NCI-H2171 treated with DMSO at 0.1 percent for 48 hours (cell line): ENCODE measurements at places on chromosomes 2 and 18.

- no peak for DNase-seq
Measured at GRCh38 chr2:118186858-118187254, 98.6 kb downstream of the INSIG2 start.

- DNase-seq: no peak
Measured at GRCh38 chr2:222722327-222722946, 51.0 kb downstream of the MOGAT1 start.

DNA sequence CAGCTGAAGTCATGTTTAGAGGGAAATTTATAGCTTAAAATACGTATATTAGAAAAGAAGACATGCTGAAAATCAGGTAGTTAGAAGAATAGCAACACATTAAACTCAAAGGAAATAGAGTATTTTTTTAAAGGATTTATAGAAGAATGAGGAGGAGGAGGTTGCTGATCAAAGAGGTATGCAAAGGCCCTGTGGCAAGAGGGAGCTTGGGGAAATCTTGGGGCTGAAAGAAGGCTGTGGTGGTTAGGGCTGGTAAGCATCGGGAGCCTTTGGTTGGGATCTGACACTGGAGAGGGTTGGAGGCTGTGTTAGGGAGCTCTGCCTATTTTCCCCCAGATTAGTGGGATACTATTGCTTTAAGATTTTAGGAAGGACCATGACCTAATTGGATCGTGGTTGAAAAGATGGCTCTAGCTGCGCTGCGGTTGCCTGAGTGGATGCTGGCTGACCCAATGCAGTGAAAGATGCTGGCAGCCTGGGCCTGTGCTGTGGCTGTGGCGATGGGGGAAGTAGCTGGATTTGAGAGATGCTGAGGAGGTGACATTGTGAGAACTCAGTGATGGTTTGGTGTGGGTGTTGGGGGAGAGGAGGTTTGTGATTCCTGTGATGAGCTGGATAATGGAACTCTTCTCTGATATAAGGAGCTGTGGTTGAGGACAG lies 11.7 kb downstream of the DGKD start:
- DNase-seq: no peak

DNA sequence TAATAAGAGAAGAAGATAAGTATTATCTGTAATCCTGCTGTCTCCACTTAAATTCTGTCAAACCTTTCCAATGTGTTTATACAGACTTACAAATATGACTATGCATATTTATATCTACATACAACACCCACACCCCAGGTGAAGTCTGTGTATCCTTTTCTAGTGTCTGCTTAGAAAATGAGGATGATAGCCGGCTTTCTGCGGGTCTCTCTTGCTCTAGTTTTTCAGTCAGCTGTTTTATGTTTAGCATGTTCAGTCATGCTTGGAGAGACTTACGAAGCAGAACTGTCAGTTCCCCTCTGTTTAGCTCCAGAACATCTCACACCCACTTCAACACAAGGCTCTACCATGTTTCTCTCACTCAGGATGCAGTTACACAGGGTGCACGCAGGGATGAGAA lies 137.3 kb upstream of the NFATC1 start:
- no peak for DNase-seq

DNA sequence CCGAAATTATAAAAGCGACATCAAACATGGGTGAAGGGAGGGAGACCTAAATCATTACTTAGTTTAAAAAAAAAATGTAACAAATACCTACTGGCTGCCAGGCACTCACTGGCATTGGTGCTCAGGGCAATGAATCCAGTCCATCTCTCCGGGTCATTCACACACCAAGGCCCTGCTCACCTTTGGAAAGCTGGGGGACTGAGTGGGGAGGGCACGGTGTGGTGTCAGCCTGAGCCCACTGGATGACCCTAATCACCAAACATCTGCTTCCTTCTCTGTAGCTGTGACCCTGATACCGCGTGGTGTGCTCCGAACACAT lies 336 bp upstream of the DDX1 start:
- DNase-seq: no peak

- no peak for DNase-seq
Measured at GRCh38 chr2:109521233-109522062, 92.3 kb downstream of the SEPTIN10 start.

- DNase-seq: no peak
Measured at GRCh38 chr2:143889216-143889615, 630.7 kb downstream of the ZEB2 start.

DNA sequence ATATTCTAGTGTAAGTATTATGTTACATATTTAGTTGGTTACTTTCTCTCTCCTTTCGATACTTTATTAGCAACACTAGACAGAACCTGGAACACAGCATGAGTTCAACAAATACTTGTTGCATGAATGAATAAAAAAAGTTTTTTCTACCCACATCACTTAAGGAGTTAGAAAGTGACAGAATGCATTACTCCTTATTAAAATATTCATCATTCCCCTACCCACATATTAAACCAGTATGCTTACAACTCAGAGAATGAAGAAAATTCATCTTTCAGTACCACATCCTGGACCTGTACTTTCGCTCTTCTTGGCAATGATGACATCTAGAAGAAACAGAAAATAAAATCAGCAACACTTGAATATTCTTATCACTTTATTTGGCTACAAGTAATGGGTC lies 6.0 kb downstream of the SRBD1 start:
- DNase-seq: no peak
